ENCODE measurements at places on chromosomes 2 and 18.

- DNase-seq: no peak
Observed at GRCh38 chr2:85998071-85998991, 107.4 kb downstream of the POLR1A start.

- DNase-seq: no peak
Observed at GRCh38 chr2:41160439-41160838, 708.5 kb upstream of the SLC8A1 start.

DNA sequence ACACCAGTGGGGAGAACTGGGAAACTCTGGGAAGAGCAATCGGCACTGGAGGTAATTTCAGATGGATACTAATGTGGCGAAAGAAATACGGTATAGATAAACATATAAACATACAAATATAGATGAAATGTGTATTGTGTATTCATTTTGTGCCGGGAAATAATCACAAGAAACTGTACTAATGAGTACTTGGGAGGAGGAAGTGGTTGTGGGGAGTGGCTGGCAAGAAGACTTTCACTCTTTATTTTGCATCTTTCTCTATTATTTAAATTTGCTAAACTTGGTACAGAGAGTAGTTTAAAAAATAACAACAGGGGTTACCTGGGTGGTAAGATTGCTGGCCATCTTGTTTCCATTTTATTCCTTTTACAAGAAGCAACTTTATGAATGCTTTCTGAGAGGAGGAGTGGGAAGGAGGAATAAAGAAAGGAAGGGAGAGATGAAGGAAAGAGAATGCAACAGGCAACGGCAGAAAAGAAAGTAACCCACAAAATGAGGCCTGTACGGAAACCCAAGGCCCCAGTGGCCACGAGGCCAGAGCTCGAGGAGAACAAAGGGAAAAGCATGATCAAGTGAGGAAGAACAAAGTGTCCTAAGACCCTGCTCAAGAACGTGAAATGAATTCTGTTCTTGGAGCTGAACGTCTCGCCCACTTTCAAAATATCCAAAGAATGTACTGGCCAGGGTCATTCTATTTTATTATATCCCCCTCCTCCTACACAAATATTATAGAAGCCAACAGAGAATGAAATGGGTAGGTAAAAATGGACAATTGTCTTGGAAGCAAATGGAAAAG, 45.2 kb downstream of the FAM178B start:
- no peak for DNase-seq

DNA sequence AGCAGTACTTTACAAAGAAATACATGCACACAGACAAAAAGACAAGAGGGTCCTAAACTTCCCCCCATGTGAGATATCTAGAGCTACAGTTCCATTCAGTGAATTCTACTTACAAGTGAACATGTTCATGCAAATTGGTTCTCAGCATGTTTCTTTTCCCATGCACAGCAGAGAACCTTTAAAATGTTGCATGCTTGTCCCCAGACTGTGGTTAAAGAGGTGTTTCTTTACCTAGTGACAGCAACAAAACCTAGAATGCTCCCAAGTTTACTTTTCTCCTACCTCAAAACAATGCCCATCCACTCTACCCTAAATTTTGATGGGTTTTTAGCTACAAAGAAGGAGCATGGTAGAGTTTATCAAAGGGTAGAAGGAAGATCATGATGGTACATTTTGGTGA, 43.7 kb downstream of the FN1 start:
- no peak for DNase-seq

GRCh38 chr18:75240433-75240832, 29.8 kb downstream of the TSHZ1 start:
- no peak for DNase-seq

GRCh38 chr18:27826101-27826500, 350.8 kb downstream of the CDH2 start:
- no peak for DNase-seq

DNA sequence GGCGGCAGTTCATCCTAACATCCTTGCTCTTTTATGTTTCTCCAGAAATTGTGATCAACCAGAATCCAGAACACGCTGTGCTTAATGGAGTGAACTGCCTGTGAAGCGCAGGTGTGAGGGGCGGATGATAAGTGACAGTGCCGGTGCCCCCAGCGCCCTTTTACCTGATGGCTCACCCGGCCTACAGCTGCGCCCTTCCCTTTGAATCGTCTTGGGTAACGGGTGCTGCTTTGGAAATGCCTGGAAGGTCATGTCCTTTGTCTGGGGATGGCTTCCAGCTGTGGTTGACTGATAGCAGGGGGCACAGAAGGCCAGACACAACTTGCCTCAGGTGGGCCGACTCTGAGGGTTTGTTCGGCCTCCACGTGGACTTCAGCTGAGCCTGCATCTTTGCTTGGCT, 119.4 kb downstream of the LPIN1 start:
- DNase-seq: peak; percentile 20

- no peak for DNase-seq
Observed at GRCh38 chr2:146730882-146731281, 1113.9 kb upstream of the ACVR2A start.

Data from retina (tissue), 1 donor.